ENCODE measurements at places on chromosomes 5 and 9.
A peak's percentile ranks its signal among the peaks of the same experiment; 100 is the strongest.

- no peak for DNase-seq
Measured at GRCh38 chr5:60688980-60689379, 11.0 kb downstream of the DEPDC1B start.

DNA sequence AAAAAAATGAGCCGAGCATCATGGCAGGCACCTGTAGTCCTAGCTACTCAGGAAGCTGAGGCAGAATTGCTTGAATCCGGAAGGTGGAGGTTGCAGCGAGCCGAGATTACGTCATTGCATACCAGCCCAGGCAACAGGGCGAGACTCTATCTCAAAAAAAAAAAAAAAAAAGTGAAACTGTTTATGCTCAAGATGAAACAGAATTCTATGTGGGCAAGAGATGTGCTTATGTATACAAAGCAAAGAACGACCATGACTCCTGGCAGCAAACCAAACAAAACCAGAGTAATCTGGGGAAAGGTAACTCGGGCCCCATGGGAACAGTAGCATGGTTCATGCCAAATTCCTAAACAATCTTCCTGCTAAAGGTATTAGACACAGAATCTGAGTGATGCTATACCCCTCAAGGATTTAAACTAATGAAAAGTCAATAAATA is 32.6 kb upstream of the PLAC8L1 start:
- no peak for DNase-seq

- DNase-seq = no peak
Measured at GRCh38 chr5:65468633-65469032, 13.1 kb downstream of the ADAMTS6 start.

DNA sequence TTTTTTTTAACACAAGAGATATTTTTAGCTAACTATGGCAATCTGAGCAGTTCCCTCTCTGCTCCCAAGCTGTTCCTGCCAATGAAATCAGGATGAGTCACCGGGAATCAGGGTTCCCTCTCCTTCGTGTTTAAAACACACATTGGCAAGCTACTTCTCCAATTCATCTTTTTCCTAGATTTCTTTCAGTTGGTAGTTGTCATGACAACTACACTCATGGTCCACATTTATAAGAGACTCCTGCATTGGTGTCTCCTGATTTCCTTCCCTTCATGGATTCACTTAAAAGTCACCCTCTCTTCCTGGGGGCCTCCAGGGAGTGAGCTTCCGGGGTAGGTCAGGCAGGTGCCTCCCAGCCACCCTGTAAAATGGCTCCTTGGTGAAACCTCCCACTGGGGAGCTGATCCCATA is 72.3 kb upstream of the NIPAL4 start:
- peak; percentile 73 for DNase-seq

DNA sequence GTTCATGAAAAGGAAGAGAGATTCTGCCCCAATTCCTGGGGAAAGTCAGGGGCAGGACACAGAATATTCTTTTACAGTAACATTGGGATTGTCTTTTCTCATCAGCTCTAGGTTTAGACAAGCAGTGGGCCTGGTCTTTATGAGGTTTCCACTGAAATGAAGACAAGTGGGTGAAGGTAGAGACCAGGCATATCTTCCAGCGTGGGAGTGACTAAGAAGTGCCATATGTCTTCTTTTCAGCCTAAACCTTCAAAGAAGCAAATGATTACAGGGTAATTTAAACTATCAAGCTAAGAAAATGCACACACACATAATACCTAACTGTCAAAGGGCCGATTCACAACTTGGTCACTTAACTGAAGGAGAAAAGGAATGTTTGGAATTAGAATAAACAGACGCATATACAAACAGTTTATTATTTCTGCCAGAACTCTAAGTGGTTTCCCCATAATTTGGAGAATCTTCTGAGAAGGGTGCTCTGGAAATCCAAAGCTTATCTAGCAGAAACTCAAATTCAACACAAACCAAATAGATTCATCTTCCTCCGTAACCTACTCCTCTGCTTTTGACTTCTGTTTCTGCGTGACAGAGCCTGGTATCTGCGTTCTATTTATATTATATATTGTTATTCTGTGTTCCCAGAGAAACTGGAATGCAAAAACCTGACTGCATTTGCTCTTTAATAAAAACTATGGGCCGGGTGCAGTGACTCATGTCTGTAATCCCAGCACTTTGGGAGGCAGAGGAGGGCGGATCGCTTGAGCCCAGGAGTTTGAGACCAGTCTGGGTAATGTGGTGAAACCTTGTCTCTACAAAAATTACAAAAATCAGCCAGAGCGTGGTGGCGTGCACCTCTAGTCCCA is 22.0 kb upstream of the TEK start:
- no peak for DNase-seq

- no peak for DNase-seq
Measured at GRCh38 chr5:69284203-69284602, 48.4 kb downstream of the CCDC125 start.

GRCh38 chr9:89527084-89527483 is 29.2 kb upstream of the SEMA4D start:
- DNase-seq = no peak

- peak; percentile 70 for DNase-seq
Measured at GRCh38 chr5:180328296-180329137, 24.6 kb downstream of the GFPT2 start.

GRCh38 chr5:135065306-135066265 is 31.6 kb upstream of the PITX1 start:
- DNase-seq = no peak

- no peak for DNase-seq
Measured at GRCh38 chr9:130191749-130192120, 19.5 kb downstream of the NCS1 start.
